ENCODE measurements at places on chromosomes 12 and 14.

DNA sequence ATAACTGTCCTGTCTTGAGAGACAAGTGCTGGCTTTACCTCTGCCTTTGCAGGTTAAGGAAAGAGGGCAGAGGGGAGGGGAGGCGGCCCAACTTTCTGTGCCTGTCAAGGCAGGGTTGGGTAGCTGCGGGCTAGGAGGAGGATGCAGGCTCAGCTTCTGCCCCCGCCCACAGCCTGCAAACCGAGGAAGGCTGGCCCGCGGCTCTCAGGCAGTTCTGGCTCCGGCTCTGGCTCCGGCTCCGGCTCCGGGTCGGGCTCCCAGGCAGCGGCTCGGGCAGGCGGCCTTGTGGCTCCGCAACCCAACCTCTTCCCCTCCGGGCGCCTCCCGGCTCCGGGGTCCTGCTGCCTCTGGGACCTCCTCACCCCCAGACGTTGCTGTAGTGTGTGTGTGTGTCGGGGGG, 92.9 kb downstream of the TMEM30B start:
- no peak for DNase-seq

- DNase-seq: no peak
Measured at GRCh38 chr12:98733667-98734350, 88.7 kb downstream of the APAF1 start.

- DNase-seq: no peak
Measured at GRCh38 chr14:82366803-82367202, 833.1 kb upstream of the SEL1L start.

DNA sequence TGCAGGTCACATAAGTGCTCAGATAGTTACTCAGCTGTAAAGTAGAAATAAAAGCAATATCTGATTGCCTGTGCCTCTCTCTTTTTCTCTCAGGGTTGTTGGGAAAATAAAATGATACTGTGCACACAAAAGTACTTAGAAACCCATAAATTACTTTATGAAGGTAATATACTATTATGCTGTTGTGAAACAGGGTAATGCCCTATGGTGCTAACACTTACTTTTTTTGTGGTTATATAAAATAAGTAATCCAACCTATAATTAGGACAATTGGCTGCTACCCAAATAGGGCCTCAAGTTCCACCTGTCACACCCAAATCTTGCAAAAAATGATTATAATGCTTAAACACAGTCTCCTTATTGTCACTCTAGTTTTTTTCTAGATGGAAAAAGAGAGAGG, 50.6 kb downstream of the DAAM1 start:
- no peak for DNase-seq

DNA sequence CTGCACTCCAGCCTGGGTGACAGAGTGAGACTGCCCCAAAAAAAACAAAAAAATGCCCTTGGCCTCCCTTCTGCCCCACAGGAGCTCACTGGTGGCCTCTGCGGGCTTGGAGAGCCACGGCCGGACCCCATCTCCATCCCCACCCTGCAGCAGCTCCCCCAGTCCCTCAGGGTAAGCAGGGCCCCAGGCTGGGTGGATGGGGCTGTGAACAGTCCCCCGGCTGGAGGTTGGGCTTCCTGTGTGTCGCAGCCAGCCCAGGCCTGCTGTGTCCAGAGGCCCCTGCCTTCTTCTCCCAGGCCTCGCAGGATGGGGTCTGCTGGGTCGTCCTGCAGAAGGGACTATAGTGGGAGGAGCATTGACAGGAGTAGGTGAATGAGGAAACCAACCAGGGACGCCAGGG, 15.4 kb upstream of the PUS1 start:
- no peak for DNase-seq

DNA sequence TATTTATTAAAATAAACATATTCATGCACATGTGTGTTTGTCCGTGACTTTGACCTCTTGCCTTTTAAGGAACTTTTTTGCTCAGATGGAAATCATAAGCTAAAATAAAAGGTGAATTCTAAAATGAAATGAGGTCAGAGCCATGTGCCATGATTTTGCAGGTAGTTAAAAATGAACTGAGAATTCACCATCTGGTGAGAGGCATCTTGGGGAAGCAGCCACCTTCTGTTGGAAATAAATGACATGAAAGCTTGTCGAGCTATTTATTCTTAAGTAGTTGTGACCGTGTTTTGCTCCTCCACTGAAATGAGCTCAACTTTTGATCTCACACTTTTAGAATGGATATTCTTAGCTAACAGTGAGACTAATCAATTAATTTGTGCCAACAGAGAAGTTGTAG, 56.8 kb upstream of the CNOT2 start:
- no peak for DNase-seq

GRCh38 chr14:20769421-20769820, 1.2 kb downstream of the EDDM3B start:
- DNase-seq: no peak

- DNase-seq: no peak
Measured at GRCh38 chr14:81478446-81478845, 55.2 kb downstream of the SEL1L start.

DNA sequence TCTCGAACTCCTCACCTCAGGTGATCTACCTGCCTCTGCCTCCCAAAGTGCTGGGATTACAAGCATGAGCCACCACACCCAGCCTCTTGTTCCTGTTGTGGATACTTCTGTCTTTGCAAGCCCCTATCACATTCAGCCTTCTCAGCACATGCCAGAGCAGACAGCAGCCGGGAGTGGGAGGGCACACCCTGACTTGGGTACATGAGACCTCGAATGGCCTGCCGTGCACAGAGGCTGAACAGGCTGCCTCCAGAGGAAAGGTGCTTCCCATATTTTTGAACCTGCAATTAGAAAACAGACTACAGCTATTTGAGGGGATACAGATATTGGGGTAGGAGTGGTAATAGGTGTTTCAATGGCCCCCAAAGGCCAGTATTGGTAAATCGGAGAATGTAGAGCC, 307.3 kb upstream of the DIO3 start:
- no peak for DNase-seq

Measured in activated T-helper 1 cell treated with anti-CD3 and anti-CD28 coated beads, Interleukin-2, amount 50 U/mL, for 16 hours (primary cell).